ENCODE measurements at places on chromosomes 5 and 9.

- DNase-seq = no peak
Measured at GRCh38 chr9:138075496-138075895, 197.9 kb downstream of the CACNA1B start.

DNA sequence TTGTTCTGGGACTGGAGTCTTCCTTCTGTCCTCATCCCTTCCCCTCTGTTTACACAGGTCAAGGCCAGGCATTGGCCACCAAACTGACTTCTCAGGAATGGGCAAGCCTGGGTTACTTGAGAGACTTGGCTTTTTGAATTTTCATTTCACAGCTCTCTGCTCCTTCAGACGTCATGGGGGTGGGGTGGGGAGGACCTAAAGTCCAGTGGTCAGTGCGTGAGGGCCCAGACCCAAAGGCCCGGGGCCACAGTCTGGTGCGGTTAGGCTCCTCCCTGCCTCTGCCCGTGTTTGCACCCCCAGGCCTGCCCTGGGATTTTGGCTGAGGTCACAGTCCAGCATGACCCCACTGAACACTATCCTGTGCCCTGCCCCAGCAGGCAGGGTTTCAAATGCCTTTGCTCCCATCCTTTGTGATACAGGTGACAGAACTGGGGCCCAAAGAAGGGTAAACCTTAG lies 4.1 kb upstream of the CXXC5 start:
- DNase-seq = no peak

- DNase-seq = no peak
Measured at GRCh38 chr9:81671880-81672280, 17.5 kb downstream of the TLE1 start.

- no peak for DNase-seq
Measured at GRCh38 chr9:92392690-92393089, 11.7 kb downstream of the OGN start.

- DNase-seq = no peak
Measured at GRCh38 chr9:79154806-79155205, 417.0 kb upstream of the TLE4 start.

Data from HS-5 (cell line).